ENCODE measurements at places on chromosomes 12 and 14.

DNA sequence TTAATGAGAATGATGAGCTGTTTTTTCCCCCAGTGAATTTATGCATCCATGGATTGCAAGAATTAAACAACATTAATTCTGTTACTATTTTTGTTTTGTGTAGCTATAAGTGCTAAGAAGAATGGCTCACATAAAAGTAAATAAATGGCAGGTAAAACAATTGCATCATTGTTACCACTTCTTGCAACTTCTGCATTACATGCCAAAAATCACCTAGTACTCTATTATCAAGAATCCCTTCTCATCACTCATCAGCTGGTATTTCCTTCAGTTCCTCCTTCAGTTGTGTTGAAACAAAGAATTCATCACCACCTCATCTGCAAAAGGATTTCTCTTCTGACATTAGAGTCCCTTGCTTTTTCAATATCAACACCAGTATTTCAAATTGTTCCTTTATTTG lies 773 bp downstream of the A2M start:
- DNase-seq: no peak

DNA sequence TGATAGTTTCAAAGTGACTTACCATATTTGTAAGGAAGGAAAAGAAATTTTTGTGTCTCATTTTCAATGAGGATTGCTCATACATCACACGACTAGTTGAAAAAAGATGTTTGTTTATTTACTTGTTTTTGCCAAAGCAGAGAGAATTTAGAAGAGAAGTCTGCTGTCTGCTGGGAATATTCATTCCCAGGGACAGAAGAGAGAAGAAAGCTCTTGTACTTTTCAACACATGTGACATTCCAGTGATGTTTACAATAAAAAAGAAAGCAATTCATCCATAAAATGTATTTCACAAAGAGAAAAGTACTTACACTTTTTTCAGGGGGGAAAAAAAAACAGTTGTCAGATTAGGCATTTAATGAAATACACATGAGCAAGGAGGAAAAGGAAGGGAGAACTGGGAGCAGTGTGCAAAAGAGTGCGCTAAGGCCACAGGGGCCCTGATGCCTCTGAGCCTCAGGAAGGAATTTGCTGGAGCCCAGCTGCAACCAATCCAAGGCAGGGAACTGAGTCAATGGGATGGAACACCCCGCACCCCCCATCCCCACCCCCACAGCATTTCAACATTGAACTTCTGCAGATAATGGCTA lies 115.0 kb downstream of the RPAP3 start:
- peak; percentile 13 for DNase-seq

GRCh38 chr12:94459728-94460615 lies at the start of gene CEP83:
CEP83 (minus strand) TSS chr12:94459867; CDS start chr12:94412490, 47,377 bp downstream.
- peak; percentile 97 for DNase-seq

DNA sequence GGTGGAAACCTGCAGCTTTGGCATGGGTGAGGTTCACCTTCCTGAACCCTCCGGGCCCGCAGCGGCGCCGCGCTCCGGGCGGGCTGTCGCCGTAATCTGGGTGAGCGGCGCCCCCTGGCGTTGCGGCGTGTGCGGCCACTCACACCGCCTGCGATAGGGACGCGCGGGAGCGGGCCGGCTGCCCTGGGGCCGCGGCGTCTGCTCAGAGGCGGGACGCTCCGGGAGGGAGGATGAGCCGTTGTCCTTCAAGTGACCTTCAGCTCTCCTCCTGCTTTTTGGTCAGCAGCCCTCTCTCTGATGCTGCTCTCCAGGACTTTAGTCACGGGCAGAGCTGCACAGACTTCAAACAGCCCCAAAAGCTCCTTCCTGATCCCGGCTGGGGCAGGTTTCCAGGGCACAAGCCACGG lies 211.7 kb upstream of the FKBP4 start:
- peak; percentile 76 for DNase-seq

DNA sequence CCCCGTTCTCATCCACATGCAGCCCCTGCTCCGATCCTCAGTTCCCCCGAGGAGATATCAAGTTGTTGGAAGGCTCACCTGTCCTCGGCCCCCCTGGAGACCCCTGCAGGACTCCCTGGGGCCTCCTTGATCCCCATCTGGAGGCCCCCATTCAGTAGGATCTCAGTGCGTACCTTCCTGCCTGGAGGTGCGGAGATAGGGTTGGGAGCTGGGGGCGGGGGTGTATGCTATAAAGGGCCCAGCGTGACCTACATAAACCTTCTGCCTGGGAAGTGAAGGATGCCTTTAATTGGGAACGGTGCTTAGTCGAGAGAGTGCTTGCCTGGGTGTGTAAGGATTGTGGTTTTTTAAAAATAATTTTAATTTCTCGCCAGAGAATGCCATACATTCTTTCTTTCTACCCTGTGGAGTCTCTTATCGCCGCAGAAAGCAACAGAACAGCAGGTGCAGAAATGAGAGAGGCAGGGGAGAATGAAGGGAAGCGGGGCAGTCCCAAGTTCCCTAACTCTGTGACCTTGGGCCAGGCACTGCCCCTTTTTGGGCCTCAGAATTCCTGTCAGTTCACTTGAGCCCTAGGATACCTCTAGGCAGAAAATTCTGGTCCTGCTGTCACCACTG lies 153.7 kb downstream of the TSPAN9 start:
- no peak for DNase-seq

DNA sequence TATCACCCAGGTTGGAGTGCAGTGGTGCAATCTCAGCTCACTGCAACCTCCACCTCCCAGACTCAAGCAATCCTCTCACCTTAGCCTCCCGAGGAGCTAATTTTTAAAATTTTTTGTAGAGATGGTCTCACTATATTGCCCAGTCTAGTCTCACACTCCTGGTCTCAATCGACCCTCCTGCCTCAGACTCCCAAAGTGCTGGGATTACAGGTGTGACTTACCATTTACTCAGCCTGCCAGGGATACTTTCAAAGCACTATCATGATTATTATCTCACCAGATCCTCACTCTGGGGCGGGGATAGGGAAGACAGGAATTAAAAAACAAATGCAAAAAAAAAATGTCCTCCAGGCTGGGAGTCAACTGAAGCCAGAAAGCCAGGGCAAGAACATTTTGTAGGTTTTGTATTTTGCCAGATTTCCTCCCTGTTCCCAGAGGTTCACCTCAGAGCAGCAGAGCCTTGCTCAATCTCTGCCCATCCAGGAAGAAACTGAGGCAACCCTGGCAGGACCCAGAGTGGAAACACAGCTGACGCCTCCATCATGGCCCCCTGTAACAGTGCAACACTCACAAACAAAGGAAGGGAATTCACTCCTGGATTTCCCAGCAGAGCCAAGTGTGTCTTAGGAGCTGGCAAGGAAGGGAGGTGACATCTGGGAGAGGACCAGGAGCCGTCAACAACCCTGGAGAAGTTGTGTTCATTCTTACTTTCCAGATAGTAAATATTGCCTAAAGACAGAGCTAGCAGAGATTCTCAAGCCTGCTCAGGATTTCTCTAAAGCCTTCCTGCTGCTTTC lies 73.9 kb downstream of the IRF2BPL start:
- no peak for DNase-seq

GRCh38 chr12:32296567-32296966 lies 102.8 kb upstream of the FGD4 start:
- DNase-seq: peak; percentile 6

Measured in AG08395 (cell line).